ENCODE measurements at places on chromosomes 5 and 9. TPM values are rescaled to one million over a fixed set of nuclear protein-coding genes. Genes with fewer than 3 reads are reported as not detected.
A peak's percentile ranks its signal among the peaks of the same experiment; 100 is the strongest.

DNA sequence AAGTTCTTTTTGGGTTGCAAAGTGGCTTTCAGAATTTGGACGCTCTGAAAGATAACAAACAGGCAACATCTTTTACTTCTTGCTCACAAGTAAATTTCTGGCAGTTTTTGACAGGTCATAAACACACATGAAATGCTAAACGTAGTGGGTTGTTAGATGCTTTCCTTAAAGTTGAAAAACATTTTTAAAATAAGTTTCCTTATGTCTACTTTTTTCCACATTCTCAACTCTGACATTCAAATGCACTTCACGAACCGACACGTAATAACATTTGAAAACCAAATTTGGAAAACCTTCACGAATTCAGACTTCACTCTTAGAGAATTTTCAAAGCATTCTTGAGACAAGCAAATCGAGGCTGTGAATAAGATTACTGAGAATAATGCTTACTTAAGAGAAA is 26.9 kb downstream of the MTX3 start:
- H3K4me3 ChIP-seq, result no peak overlapping the region
- no peak for DNase-seq
- no peaks in the 10 kb centered on the region for H3K36me3 ChIP-seq
- peak overlapping the region; percentile 55 for H3K27ac ChIP-seq
- H3K27me3 ChIP-seq, result peaks cover 4% of the 10 kb centered on the region

Gene LCP2
- total RNA-seq, result 243 TPM

GRCh38 chr9:95382433-95382832 is 64.9 kb upstream of the FANCC start:
- H3K4me3 ChIP-seq, result no peak overlapping the region
- H3K27me3 ChIP-seq, result peaks cover 30% of the 10 kb centered on the region
- no peak for DNase-seq
- no peaks in the 10 kb centered on the region for H3K36me3 ChIP-seq
- no peak overlapping the region for H3K27ac ChIP-seq

GRCh38 chr9:95415158-95415557 is 97.6 kb upstream of the FANCC start:
- H3K27ac ChIP-seq, result no peak overlapping the region
- DNase-seq, result no peak
- H3K4me1 ChIP-seq, result peaks cover 8% of the 10 kb centered on the region
- peaks cover 2% of the 10 kb centered on the region for H3K36me3 ChIP-seq
- peaks cover 2% of the 10 kb centered on the region for H3K27me3 ChIP-seq

Gene PCDHGA5
- not detected for total RNA-seq

DNA sequence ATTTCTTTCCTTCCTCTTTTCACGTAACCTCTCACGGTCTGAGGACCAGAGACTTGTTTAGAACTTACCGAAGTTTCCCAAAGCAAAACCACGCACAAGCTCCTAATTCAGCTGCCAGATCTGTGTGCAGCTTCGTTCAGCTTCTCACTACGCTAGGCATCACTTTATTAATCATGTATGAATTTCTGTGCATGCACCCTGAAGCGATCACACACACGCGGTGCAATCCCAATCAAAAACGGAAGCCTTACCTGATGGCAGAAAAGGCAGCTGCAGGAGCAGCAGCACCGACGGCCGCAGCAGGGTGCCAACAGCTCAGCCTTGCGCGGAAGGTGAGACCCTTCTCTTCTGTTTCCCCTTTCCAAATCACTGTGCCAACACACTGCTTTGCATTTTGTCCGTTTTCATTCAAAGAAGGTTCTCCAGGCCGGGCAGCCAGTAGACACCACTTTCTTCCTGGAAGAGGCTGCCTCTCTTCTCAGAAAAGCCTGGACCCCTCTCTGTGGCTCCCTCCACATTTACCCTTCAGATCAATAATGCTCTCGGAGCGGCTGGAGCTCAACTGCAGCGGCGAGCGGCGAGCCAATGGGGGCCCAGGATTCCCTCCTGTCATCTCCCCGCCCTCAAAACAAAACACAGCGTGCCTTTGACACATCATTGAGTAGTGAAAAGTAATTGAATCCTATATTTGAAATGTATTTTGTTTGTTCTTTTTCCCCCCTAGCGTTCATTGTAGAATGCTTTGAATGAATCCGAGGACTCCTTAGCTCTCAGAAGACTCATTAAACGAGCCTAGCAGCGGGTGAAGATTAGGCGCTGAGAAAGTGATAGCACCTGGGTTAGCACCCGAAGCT is at the start of gene CDH12:
Gene CDH12, minus strand, starts transcription at position 538 of the 854 bp plus-strand sequence.
- H3K27ac ChIP-seq, result no peak within 1 kb of the TSS
- no peaks in the 10 kb centered on the region for H3K36me3 ChIP-seq
- H3K4me3 ChIP-seq, result peak within 1 kb of the TSS; percentile 42
- H3K27me3 ChIP-seq, result peaks cover 2% of the 10 kb centered on the region
- H3K4me1 ChIP-seq, result peaks cover 6% of the 10 kb centered on the region
- DNase-seq, result peak; percentile 2

DNA sequence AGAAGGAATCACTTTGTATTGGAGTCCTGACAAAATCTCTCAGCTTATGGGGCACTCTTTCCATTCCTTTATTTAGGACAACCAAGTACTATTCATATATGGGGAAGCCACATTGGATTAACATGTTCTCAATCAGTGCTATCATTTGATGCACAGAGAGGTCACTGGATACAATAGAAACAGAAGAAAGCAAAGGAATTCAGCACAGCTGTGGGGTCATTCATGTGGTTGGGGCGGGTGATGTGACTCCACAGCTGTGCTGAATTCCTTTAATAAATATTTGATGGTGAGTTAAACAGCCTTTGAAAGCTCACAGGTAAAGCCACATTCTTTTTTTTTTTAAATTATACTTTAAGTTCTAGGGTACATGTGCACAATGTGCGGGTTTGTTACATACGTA is 854 bp upstream of the TEX48 start:
- no peak overlapping the region for H3K4me3 ChIP-seq
- peaks cover 2% of the 10 kb centered on the region for H3K27me3 ChIP-seq
- peaks cover 71% of the 10 kb centered on the region for H3K4me1 ChIP-seq
- no peak overlapping the region for H3K27ac ChIP-seq
- DNase-seq, result no peak

Gene CDC25C
- 14.6 TPM for total RNA-seq

Gene SYK
- 0.56 TPM for total RNA-seq

- H3K27me3 ChIP-seq, result no peaks in the 10 kb centered on the region
- no peak overlapping the region for H3K27ac ChIP-seq
- H3K36me3 ChIP-seq, result no peaks in the 10 kb centered on the region
- H3K4me1 ChIP-seq, result no peaks in the 10 kb centered on the region
Measured at GRCh38 chr9:22413884-22414283, 32.7 kb upstream of the DMRTA1 start.

DNA sequence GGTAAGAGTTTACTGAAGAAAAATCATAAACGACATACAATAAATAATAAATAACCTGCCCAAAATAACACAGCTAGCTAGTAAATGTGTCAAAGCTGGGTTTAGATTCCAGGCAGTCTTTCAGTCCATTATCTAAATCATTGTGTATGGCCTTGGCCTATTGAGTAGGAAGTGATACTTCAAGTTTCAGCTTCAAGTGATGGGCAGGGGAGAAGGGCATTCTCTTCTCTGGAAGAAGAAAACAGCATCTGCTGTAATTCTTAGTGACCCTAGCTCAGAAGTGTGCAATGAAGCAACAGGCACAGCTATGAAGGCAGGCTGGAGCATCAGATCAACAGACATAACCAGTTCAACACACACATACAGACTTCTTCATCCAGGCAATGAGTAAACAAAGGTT is 42.5 kb downstream of the FNIP1 start:
- H3K4me1 ChIP-seq, result peaks cover 23% of the 10 kb centered on the region
- H3K27ac ChIP-seq, result no peak overlapping the region
- H3K27me3 ChIP-seq, result no peaks in the 10 kb centered on the region

Gene FRMPD1
- total RNA-seq, result not detected

GRCh38 chr5:177504086-177505056 is 5.3 kb downstream of the DOK3 start:
- H3K27ac ChIP-seq, result no peak overlapping the region
- peaks cover 3% of the 10 kb centered on the region for H3K4me1 ChIP-seq
- H3K36me3 ChIP-seq, result no peaks in the 10 kb centered on the region
- H3K4me3 ChIP-seq, result no peak overlapping the region
- DNase-seq, result no peak
- H3K27me3 ChIP-seq, result peaks cover 4% of the 10 kb centered on the region

GRCh38 chr5:121746763-121747162 is 104.9 kb upstream of the FTMT start:
- peaks cover 1% of the 10 kb centered on the region for H3K27me3 ChIP-seq
- no peaks in the 10 kb centered on the region for H3K4me1 ChIP-seq
- H3K4me3 ChIP-seq, result no peak overlapping the region
- H3K36me3 ChIP-seq, result no peaks in the 10 kb centered on the region

DNA sequence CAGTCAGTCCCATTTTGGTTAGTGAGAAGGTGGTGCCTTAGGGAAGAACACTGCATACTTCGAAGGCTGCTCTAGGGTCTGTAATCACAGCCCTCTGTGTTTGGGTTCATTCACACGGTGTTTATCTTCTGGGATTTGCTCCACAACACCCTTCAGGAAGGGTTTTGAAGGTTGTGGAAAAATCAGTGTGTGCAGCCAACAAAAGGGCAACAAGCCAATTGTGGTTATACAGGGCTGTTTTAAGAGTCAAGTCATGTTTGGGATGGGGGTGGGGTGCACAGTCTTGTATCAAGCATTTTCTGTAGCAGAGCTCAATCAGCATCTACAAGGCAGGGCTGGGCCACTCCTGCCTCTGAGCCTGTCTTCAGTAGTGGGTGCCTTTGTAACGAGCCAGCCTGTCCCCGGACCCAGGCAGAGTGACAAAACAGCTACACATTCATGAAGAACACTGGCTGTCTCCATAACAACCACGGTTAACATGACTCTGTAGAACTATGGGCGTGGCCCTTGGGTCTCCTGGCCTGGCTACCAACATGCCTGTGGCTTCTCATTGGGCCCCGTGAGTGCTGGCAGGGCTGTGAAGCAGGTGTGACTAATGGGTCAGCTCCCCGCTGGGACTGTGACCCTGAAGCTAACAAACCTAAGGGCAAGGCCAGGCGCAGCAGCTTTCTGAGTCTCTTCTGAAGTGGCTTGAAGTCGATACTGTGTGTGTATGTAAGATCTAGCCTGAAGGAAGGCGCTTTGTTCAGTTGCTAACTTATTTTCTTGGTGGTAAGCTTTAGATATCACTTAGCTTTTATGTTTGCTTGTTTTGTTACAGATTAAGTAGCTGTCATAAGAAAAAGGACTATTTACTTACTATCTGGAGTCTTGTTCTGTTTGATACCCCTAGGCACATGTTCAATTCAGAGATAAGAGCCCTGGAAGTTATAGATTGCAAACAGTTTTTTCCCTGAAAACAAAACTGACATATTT is 27.9 kb upstream of the GOLM1 start:
- peak; percentile 3 for DNase-seq
- H3K4me3 ChIP-seq, result no peak overlapping the region
- no peaks in the 10 kb centered on the region for H3K4me1 ChIP-seq
- H3K27ac ChIP-seq, result no peak overlapping the region
- no peaks in the 10 kb centered on the region for H3K27me3 ChIP-seq
- H3K36me3 ChIP-seq, result no peaks in the 10 kb centered on the region

Gene HAVCR2
- total RNA-seq, result 28.7 TPM

Gene SPINK13
- not detected for total RNA-seq

GRCh38 chr5:88675708-88676636 is 207.0 kb downstream of the MEF2C start:
- H3K4me1 ChIP-seq, result peaks cover 19% of the 10 kb centered on the region
- H3K27ac ChIP-seq, result no peak overlapping the region
- H3K27me3 ChIP-seq, result peaks cover 77% of the 10 kb centered on the region

Gene LIX1
- total RNA-seq, result not detected

- no peak overlapping the region for H3K27ac ChIP-seq
- H3K4me1 ChIP-seq, result no peaks in the 10 kb centered on the region
- no peak for DNase-seq
- H3K27me3 ChIP-seq, result peaks cover 2% of the 10 kb centered on the region
Measured at GRCh38 chr5:14062178-14062577, 81.0 kb upstream of the TRIO start.

Gene PLAC8L1
- total RNA-seq, result not detected

DNA sequence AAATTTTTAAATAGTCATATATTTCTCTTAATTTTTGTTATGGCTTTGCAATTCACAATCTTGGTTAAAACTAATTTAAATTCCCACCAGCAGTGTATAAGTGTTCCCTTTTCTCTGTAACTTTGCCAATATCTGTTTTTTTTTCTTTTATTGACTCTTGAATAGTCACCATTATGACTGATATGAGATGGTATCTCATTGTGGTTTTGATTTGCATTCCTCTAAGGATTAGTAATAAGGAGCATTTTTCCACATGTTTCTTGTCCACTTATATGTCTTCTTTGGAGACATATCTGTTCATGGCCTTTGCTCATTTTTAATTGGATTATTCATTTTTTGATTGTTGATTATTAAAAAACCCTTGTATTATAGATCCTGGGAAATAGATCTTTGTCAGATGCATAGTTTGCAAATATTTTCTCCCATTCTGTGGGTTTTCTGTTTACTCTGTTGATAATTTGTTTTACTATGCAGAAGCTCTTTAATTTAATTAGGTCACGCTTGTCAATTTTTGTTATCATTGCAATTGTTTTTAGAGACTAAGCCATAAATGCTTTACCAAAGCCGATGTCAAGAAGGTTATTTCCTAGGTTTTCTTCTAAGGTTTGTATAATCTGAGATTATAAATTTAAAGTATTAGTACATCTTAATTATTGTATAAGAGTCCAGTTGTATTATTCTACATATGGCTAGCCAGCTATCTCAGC is 610.9 kb downstream of the CHSY3 start:
- DNase-seq, result no peak
- no peak overlapping the region for H3K4me3 ChIP-seq
- no peak overlapping the region for H3K27ac ChIP-seq
- peaks cover 1% of the 10 kb centered on the region for H3K36me3 ChIP-seq

Gene SIGMAR1
- total RNA-seq, result 81.2 TPM

DNA sequence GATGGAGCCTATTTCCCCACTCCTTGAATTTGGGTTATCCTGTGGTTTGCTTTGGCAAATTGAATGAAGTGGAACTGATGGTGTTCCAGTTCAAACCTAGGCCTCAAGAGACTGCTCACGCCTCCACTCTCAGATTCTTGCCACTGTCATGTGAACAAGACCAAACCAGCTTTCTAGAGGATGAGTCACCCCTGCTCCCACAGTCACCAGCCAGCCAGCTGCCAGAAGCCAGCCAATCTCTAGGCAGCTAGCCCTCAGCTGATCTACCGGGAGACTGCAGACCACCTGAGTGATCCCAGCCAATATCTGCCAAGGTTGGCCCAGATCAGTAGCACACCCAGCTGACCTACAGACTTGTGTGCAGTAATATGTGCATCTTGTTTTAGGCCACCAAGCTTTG is 300.6 kb downstream of the TMEM38B start:
- no peaks in the 10 kb centered on the region for H3K27me3 ChIP-seq
- DNase-seq, result peak; percentile 33
- no peaks in the 10 kb centered on the region for H3K36me3 ChIP-seq
- H3K4me1 ChIP-seq, result no peaks in the 10 kb centered on the region
- no peak overlapping the region for H3K4me3 ChIP-seq

Data from activated CD8-positive, alpha-beta T cell treated with anti-CD3 and anti-CD28 coated beads for 36 hours (primary cell).